ENCODE measurements at places on chromosomes 3 and 15. TPM values are rescaled to one million over a fixed set of nuclear protein-coding genes. Genes with fewer than 3 reads are reported as not detected.

Gene PXYLP1
- total RNA-seq = 11.9 TPM

Gene ZNF662
- total RNA-seq = 0.22 TPM

Gene EFCC1
- total RNA-seq = not detected

Gene STXBP5L
- not detected for total RNA-seq

Measured in activated CD4-positive, alpha-beta T cell treated with anti-CD3 and anti-CD28 coated beads, Interleukin-2, amount 10 ng/mL, durations not matched to agents 7 days and 5 days (primary cell).